ENCODE measurements at places on chromosomes 6 and 20.

DNA sequence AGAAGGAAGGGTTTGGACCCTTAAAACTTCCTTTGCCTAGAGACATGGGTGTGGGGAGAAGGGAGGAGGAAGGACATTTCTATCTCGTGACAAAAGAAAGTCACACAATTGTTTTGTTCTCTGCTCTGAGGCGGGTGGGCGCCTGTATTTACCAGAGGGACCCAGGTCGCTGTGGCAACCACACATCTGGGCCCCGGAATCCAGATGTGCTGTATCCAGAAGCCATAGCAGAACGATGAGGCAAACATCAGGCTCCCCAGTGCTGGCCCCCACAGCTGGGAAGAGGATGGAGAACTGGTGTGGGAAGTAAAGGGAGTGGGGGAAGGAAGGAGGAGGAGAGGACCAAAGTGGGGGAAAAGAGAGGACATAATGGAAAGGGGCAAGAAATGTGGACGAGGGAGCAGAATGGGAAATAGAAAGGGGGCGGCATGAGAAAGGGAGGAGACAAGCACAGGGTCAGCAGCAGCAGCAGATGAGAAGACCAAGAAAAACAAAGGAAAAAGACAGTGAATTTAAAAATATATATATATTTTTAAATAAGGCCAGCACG, 3.4 kb upstream of the TNXB start:
- no peak for DNase-seq

- no peak for DNase-seq
Measured at GRCh38 chr6:158640519-158640918, 4.0 kb downstream of the DYNLT1 start.

GRCh38 chr6:157535340-157536222, 154.6 kb downstream of the ZDHHC14 start:
- no peak for DNase-seq

DNA sequence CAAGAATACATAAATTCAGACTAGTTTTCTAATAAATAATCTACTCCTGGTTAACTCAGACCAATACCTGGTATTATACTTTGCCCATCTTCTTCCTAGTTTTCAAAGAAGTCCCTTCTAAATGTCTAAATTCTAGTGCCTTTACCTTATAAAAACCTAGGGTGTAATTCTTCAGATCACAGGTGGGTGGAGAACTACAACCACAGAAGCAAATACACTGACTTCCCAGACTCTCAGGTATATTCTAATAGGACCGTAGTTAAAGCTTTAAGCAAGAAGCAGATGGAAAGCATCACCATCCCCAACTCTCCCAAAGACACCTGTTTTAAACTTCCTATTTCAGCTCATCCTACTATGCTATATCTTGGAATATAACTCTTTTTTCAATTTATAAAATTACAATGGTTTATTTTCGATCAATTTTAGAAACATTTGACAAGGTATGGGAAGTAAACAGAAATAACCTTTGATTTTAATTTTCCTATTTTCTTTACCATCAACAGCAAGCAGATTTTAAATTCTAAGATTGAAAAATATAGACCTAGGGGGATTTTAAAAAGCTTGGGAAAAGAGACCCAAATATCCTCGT, 15.8 kb downstream of the MAN1A1 start:
- no peak for DNase-seq

- DNase-seq: no peak
Measured at GRCh38 chr6:16882230-16882629, 121.0 kb upstream of the ATXN1 start.
